ENCODE measurements at places on chromosomes 4 and X.

DNA sequence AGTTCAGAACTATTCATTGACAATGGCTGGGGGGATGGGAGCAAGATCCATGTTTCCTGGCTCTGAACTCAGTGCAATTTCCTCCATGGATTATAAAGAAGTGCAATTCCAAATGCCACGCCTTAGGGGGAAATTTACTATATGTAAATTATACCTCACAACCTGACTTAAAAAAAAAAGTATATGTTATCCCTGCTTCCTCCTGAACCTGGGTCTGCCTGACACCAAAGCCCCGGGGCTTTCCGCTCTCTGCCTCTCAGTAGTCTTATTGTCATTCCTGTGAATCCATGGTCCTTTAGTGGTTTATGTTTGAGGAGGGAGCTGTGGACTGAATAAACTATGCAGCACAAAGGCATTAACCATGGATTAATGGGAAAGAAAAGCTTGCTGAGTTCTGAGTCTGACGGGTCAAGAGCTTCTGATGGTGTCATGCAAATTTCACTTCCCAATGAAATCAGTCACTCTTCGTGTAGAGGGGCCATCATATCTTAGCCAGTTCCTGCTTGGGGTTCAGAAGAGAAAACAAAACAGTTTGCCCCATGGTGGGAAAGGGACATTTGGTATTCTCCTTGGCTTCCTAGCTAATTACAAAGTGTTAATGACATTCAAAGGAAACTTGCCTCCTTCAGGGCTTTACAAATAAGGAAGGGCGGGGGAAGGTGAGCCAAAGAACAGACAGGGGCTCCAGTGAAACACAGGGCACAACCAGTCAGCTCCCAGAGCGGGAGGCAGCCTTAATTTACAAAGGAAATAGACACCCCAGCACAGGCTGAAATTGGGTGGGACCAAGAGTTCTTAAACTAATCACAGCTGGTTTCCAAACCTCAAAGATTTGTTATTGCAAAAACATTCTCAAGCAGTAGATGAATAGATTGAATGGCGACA lies 14.3 kb downstream of the FAM9C start:
- no peak for DNase-seq

DNA sequence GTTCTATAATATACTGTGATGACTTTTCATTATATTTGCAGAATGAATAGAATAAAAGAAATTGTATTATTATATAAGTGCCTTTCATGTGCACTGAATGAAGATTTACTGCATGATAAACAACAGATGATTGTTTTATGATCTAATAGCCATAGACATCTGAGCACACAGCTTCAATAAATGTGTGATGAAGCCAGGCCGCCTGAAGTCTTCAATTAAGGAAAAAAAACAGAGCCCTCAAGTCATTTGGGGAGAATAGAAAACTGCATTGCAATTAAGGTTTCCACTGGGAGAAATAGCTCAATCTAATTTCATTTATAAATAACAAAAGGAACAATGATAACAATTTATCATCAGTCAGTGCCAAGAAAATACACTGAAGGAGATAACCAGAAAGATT lies 955.2 kb downstream of the FSTL5 start:
- no peak for DNase-seq

DNA sequence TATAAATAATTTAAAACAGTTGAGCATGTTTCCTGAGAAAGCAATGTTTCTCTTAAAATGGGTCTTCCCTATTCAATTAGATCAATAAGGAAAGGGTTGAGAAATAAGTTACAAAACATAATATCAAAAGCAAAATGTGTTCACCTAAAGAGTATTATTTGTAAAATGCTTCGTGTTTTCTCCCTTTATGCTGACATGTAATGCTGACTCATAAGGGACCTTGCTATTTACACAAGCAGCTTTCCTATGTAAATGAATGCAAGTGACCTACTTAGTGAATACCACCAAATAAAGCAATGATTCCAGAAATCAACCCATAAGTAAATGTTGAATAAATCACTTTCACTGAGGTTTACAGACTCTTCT lies 91.5 kb downstream of the ELOVL6 start:
- DNase-seq: no peak

GRCh38 chr4:7487998-7488671 lies 53.4 kb upstream of the PSAPL1 start:
- no peak for DNase-seq

- no peak for DNase-seq
Observed at GRCh38 chr4:128670513-128670912, 139.0 kb upstream of the JADE1 start.

GRCh38 chr4:53592686-53593501 lies 1.6 kb upstream of the LNX1 start:
- no peak for DNase-seq

- DNase-seq: no peak
Observed at GRCh38 chr4:38411092-38411491, 252.9 kb upstream of the KLF3 start.

GRCh38 chr4:19806865-19807264 lies 444.8 kb upstream of the SLIT2 start:
- DNase-seq: no peak

DNA sequence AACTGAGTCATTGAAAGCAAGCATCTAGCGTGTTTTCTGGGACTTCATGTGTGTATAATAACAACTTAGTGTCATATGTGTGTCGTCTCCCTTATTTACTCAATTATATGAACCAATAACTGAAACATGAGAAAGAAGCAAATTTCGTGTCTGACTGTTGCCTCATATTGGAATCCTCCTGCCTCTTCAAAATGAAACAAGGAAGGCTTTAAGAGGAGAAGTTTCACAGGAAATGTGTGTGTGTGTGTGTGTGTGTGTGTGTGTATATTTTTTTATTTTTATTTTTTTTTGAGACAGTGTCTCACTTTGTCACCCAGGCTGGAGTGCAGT lies 145.8 kb upstream of the SFRP2 start:
- no peak for DNase-seq

- DNase-seq: no peak
Observed at GRCh38 chr4:112448306-112449132, 67.5 kb downstream of the NEUROG2 start.

DNA sequence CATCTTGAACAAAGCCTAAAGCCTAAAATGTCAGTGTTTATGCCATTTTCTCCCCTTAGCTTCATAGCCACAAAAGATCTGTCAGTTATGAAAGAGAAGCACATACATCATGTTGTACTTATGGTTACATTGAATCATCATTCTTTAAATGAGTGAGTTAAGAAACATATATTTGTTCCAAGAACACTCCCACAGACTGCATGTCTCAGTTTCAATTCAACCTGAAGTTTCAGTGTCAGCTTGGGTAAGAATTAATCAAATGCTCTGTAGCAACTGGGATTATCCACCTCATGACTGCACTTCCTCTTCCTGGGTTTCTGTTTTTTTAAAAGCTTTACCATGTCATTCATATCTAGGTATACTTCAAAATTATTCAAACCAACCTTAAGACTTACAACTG lies 3.9 kb upstream of the TMPRSS11B start:
- DNase-seq: no peak

DNA sequence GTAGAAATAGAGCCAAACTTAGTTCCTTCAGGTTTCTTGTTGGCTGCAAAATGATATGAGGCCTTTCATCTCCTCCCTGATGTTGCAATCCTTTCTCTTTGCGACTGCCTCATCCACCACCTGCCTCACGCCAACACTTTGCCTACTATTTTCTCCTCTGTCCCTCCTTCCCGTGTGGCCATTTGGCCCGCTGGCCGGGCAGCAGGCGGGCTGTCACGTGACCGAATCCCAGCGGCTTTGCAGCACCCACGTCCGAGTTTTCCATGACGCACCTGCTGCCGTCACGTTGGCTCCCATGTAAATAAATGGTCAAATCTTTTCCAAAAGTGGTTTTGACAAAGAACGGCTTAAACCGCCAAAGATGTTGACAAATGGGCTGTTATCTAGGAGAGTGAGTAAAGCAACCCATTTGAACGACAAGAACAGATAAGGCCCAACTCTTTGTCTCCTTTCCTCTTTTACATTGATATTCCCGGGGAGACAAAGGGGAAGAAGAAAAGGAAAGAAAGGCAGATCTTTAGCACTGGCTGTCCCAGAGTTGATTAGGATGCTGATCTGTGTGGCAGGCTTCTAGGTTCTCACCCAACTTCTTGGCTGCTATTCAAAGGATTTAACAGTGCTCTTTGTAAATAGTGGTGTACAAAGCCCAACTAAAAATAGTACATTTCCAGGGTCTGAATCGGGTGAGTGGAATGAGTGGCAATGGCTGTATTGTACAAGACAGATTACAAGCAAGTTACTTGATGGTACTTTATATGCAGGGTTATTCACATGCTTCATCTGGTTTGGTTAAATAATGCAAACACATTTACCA lies 174.2 kb upstream of the JADE1 start:
- DNase-seq: no peak

GRCh38 chr4:122131562-122132157 lies 20.5 kb upstream of the BLTP1 start:
- no peak for DNase-seq

- no peak for DNase-seq
Observed at GRCh38 chr4:85642356-85643100, 167.6 kb downstream of the ARHGAP24 start.

GRCh38 chrX:21840193-21840545 lies 752 bp downstream of the MBTPS2 start:
- DNase-seq: no peak

GRCh38 chrX:110258552-110258951 lies 59.3 kb downstream of the AMMECR1 start:
- no peak for DNase-seq

DNA sequence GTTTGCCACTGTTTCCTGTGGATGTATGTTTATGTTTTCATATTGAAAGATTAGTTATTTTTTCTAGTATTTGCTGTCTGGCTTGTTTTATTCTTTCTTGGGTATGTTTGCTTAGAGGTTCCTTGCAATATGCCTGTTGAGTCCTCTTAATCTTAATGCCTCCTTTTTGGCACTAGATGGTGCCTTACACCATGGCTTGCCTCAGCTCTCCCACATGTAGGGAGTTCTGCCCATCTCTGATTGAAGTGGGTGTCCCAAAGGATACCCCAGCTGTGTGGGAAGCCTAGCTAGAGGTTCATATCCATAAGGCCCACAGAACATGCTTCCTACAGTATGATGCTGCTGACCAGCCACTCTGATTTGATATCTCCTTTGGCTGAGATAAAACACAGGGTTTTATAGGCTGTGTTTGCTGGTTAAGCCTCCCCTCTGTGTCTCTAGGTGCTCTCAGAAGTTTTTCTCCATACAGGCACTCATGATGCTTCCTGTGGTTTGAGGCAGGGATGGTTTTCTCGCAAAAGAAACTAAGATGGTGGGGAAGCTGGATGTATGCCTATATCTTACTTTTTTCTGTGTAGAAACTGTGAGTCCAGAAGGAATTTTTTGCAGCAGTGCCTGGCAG lies 162.4 kb downstream of the ASB9 start:
- no peak for DNase-seq

DNA sequence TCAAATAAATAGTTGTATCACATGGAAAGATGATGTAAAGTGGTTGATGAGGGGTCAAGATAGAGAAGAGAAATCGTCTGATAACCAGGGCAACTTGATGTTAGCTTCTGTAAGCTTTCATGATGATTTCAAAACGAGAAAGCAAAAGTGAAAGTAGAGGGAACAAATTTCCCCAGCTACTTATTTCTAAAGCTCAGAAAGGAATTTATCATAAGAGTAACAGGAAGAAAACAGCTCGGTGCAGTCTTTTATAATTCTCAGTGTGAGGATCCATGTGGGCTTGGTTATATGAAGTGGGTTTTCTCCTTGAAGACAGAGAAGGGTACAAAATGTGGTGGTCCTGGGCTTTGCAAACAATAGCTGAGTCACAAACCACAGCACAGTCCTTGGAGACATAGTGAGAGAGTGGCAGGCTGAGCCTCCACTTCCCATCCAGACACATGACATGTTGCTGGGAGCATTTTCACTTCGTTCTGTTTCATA lies 32.1 kb upstream of the GLRA2 start:
- no peak for DNase-seq

- no peak for DNase-seq
Observed at GRCh38 chr4:40587351-40587750, 42.3 kb downstream of the RBM47 start.

- no peak for DNase-seq
Observed at GRCh38 chrX:112359906-112360305, 277.3 kb upstream of the TRPC5 start.

DNA sequence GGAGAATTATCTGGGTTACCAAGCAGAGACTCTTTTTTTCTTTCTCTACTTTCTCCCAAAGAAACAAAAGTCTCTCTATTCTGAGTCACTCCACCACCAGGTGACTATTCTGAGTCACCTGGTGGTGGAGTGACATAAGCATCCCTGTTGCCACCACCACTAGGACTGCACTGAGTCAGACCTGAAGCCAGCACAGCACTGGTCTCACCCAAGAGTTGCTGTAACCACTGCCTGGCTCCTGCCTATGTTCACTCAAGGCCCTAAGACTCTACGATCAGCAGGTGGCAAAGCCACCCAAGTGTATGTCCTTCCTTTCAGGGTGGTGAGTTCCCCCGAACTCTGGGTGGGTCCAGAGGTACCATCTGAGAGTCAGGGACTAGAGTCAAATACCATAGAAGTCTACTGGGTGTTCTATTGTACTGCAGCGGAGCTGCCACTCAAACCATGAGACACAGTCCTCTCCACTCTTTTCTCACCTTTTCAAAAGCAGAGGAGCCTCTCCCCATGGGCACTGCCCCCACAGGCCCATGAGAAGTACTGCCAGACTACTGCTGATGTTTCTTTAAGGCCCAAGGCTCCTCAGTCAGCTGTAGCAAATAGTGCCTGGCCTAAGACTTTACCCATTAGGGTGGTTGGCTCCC lies 209.6 kb upstream of the IRS4 start:
- DNase-seq: no peak

DNA sequence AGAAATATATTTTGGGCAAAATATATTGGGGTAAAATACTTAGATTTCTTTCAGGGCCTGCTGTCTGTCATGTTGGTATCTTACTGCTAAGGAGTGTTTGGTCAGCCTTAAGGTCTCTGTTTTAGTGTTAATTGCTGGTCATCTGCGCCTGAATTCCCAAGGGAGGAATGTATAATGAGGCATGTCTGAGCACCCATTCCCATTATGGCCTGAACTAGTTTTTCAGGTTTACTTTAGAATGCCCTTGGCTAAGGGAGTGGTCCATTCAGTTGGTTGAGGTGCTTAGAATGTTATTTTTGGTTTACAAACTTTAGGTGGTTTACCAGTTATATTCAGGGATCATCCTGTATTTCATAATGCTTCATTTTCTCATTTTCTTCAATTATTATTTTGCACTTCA lies 125.9 kb downstream of the CFAP299 start:
- no peak for DNase-seq

DNA sequence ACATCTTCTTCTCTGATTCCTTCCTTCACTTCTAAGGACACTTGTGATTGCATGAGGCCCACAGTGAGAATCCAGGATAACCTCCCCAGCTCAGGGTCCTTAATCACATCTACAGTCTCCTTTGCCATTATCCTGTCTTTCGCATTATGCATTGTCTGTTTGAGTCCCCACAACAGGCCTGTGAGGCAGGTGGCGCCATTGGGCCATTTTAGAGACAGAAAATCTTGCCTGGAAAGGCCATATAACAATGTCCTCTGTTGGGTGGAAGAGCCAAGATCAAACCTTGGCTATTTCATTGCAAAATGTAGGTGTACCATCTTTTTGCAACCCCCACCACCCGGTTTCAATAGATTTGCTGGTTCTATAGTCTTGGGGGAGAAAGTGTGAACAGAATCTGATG lies 11.8 kb upstream of the DCUN1D4 start:
- no peak for DNase-seq
